OCI-M1 (cell line): ENCODE measurements at places on chromosomes 7 and 10.

DNA sequence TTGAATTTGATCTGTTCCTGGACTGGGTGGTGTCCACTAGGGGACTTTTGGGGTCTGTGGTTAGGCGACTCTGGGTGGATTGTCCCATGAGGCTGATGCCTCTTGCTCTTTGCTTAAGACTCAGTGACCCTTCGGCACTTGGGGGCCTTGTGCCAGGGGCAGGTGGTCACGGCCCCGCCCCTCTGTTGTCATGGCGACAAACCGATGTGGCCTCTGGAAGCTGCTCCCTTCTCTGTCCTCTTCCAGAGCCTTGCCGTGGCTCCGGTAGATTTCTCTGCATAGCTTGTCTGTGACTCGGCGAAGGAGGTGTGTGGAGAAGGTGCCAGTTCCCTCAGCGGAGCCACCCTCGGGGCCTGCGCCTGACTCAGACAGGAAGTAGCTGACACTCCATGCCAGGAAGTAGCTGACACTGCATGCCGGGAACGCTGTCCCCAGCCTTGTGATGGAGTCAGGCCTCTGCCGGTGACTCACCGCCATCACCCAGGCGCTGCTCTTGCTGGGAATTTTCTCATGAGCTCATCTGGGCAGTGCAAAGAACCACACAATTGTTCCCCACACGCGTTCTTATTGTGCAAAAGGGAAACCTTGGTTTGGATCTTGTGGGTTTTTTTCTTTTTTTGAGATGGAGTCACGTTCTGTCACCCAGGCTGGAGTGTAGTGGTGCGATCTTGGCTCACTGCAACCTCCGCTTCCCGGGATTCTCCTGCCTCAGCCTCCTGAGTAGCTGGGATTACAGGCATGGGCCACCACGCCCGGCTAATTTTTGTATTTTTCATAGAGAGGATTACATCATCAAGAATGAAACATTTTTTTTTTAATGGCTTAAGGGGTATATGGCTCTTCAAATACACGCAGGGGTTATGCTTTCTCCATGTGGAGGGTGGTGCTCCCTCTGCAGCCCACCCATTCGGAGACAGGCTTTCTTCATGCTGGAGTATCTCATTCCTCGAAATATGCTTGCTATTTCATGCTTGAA, 72.6 kb downstream of the PFKFB3 start:
- peak; percentile 5 for DNase-seq

- DNase-seq: peak; percentile 57
These were observed 32.1 kb downstream of the ELMO1 start for GRCh38 chr7:37416378-37417106.

DNA sequence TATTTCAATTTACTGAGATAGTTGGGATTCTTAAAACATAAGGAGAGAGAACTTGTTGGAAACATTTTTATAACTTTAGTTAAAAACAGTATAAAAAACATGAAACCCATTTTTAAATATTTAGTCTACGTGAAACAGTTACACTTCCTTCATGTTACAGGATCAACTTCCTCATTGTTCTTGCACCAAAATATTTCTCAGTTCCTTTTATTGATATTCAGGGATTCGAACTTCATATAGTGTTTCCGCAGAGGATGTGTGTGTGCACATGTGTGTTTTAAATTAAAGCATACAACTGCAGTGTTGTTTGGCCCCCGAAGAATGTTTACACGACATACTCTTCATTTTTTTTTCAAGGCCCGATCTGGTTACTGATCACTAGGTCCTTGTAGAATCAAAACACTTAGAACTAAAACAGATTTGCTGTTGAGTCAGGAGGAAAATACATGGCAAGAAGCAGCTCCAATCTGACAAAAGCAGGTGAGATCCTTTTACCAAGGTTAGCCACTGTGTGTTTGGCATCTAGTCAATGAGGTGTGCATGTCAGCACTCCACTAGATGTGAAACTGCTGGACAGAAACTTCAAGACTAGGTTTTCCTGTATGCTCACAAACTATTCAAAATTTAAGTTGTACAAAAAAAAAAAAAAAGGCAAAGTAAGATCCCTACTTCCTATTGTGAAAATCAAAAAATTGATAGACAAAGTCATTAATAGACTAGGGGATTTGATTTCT, 60.4 kb downstream of the INSYN2A start:
- no peak for DNase-seq

GRCh38 chr7:95599069-95599468, 2.8 kb upstream of the PDK4 start:
- DNase-seq: no peak

- no peak for DNase-seq
These were observed 30.5 kb downstream of the ARHGAP22 start for GRCh38 chr10:48574322-48574796.

DNA sequence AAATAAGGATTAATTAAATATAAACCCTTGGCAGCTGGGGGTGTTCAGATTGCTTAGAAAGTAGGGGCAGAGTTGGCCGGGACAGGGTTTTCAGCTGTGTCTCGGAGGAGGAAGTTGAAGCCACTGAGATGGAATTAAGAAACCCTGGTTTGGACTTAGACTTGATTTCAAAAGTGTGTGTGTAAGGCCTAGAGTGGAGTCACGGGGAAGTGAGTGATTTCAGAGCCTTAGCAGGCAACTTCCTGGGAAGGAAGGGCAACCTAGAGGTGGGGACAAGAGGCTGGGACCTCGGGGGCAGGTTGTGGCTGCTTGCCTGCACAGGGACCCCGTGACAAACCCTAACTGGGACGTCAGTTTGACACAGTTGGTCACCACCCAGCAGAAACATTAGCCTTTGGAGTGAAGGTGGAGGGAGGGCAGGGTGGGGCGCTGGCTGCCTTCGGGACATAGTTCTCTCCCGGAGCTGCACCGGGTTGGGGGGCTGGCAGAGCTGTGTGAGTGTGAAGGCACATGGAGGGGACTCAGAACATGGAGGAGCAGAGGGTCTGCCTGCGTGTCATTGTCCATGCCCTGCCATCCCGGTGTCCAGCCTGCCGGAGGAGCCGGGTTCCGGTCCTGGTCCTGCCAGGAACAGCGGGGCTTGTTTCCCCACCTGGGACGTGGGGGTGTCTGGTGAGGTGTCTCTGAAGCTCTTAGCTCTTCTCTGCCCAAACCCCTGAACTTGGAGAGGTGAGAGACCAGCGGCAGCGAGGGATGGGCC, 1.8 kb downstream of the BRI3 start:
- peak; percentile 39 for DNase-seq

DNA sequence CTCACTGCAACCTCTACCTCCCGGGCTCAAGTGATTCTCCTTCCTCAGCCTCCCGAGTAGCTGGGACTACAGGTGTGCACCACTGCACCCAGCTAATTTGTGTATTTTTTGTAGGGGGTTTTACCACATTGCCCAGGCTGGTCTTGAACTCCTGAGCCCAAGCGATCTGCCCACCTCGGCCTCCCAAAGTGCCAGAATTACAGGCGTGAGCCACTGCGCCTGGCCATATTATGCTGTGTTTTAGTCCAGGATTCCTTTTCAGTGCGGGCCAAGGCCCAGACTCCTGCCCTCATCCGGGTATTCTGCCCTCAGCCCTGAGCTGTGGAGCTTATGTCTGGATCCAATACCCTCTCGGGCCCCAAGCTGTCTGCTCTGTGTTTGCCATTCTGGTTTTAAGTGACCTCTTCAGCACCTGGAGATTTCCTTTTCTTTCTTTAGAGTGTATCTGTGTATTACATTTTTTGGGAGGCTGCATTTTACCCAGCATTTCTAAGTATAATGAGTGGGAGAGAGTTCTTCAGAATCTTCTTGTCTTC, 114.9 kb downstream of the BUB3 start:
- no peak for DNase-seq

- DNase-seq: no peak
These were observed 63.0 kb downstream of the ZNF22 start for GRCh38 chr10:45063591-45064231.
